ENCODE measurements at places on chromosomes 16 and 17.

GRCh38 chr17:78151514-78152008, 5.4 kb downstream of the C17orf99 start:
- no peak for DNase-seq

DNA sequence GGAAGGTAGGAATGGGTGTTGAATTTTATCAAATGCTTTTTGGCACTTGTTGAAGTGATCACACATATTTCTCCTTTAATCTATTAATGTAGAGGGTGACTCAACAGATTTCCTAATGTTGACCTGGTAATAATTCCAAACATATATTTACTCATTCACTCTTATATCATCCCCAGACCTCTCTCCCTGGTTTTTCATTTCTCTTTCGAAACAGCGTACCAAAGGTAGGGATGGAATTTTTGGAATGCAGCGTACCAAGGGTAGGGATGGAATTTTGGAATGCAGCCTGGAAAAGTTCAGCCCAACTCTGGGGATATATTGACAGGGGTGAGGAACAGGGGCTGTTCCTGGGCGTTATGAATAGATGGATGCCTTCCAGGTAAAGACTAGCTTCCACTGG, 7.3 kb downstream of the KIF18B start:
- DNase-seq, result no peak

DNA sequence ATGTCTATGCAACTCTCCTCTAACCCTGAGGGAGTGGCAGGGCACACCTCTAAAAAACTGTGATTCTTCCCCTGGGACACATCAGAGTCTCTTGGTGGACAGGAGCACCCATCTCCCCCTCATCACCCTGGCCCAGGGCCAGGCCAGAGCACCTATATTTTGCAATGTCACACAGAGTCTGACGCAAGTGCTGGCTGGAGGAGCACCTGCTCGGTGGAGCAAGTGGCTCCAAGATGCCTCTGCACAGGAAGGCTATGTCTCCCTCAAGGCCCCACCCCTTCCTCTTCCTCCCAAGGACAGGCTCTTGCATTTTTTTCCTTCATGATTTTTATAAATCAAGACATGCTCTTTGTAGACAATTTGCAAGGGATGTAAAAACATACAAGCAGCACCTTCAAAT, 13.3 kb downstream of the SNN start:
- no peak for DNase-seq

GRCh38 chr17:1830288-1830687, 483 bp downstream of the RPA1 start:
- no peak for DNase-seq

DNA sequence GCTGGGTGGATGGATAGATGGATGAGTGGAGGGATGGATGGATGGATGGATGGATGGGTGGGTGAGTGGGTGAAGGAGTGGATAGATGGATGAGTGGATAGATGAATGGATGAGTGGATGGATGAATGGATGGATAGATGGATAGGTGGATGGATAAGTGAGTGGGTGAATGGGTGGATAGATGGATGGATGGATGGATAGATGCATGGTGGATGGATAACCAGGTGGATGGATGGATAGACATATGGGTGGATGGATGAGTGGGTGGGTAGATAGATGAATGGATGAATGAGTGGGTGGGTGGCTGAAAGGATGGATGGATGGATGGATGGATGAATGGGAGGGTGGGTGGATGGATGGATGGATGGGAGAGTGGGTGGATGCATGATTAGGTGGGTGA, 51.0 kb upstream of the ZC3H18 start:
- DNase-seq, result no peak

GRCh38 chr17:39599004-39599664, 8.6 kb downstream of the NEUROD2 start:
- DNase-seq, result no peak

GRCh38 chr16:17459903-17460521, 10.7 kb downstream of the XYLT1 start:
- DNase-seq, result no peak

GRCh38 chr17:19579867-19580565, 46.4 kb downstream of the SLC47A1 start:
- DNase-seq, result no peak

GRCh38 chr17:81309140-81309858, 14.2 kb upstream of the SLC38A10 start:
- peak; percentile 93 for DNase-seq

DNA sequence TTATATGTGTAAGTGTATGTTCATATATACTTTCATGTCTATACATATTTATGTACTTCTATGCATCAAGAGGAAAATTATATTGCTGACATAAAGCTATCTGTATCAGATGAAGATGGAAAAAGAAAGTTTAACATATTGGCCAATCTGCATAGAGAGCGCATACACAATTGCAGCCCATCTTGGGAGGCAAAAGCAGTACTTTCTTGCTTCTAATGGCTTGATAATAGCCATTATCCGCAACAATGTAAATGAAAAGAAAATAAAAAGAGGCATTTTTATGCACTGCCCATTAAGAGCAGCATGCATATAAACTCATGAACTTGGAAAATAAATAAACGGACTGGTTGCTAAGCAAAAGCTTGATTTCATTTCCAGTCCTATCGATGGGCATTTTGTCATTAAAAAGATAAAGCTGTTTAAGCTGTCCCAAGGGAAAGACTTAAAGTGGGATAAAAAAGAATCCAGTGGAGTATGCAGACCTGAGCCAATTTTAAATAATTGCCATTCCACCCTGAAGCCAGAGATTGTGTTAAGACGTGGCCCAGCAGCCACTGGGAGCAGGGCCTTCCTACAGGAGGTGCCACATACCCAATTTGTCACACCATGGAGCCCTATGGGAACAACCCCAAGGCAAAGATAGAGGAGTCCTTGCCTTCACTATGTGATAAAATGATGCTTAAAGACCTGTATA, 183.6 kb upstream of the CDH11 start:
- DNase-seq, result no peak

DNA sequence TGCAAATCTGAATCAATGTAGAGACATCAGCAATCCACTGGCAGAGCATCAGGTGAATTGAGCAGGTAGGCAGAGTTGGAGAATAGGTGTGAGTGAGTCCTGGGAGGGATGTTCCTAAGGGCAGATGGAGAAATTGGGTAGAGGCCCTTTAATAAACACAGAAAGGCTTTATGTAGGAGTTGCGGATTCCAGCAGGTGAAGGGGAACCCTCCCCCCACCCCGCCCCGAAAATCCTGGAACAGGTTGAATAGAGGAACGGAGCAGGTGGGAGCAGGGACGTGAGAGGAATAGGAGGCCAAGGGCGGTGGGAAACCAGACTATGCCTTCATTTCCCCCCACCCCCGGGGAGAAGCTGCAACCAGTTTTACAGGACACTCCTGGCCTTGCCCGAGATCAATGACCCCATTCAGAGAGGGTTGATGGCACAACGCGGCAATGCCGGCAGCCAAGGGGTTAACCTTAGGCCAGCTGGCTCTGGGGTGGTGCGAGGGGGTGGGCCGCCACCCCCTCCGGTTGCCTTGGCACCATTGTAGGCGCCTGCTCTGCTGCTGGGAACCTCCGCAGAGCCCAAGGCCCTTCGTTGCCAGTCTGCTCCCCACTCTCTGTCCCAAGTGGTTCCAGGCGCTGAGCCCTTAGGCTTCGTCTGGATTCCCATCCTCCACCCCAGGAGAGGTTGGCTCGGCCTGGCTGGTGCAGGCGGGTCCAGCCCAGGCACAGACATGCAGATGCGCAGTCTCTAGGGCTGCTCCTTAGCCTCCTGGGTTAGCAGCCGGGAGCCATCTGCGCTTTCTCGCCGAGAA, 814 bp upstream of the RUNDC3A start:
- DNase-seq, result no peak

- DNase-seq, result no peak
Observed at GRCh38 chr17:16281351-16281750, 64.3 kb downstream of the PIGL start.

Data from CD14-positive monocyte (primary cell).